ENCODE measurements at places on chromosomes 1 and 21.

DNA sequence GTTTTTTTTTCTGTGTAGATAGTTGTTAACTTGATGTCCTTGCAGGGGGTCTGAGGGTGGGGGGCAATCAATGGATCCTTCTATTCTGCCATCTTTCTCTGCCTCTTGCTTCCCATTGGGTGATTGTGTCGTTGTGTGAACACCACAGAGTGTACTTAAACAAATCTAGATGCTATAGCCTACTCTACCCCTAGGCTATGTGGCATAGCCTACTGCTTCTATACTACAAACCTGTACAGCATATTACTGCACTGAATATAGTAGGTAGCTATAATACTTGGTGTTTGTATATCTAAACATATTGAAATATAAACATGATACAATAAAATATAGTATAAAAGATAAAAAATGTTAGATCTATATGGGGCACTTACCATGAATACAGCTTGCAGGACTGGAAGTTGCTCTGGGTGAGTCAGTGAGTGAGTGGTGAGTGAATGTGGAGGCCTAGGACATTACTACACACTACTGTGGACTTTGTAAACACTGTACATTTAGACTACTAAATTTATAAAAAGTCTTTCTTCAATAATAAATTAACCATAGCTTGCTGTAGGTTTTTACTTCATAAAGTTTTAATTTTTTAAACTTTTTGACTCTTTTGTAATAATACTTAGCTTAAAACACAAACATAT lies 105.4 kb downstream of the CENPF start:
- DNase-seq, result no peak

DNA sequence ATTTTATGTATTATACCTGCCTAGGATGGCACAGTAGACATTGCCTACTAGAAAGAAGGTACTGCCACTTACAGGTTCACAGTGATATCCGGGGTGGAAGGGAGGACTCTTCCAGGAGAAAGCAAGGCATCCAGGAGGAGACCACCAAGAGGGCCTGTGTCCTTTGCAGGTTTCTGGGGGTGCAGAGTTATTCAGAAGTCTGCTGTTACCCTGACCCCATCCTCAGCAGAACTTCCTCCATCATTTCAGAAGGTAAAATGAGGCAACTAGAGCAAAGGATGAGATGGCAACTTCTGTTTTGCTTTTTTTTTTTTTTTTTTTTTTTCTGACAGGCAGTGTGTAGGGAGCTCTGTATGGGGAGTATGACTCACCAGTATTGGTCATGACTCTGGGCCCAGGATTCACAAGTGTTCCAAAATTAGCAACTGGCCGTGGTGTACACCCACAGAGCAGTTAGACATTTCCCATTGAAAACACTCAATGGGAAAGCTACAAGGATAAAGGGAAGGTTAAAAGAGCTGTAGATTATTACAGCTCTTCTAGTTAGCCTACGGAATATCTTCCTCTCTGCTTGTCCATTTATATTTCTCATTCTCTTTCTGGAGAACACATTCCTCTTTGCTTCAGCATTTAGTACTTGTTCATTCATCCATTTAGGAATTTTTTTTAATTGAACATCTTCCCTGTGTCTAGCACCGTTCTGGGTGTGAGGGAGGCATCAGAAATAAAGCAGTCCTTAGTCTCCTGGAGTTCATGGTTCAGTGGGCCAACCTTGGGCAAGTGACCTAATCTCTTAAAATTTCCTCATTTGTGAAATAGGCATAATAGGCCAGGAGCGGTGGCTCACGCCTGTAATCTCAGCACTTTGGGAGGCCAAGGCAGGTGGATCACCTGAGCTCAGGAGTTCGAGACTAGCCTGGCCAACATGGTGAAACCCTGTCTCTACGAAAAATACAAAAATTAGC lies 50.5 kb upstream of the PPP2R5A start:
- DNase-seq, result no peak

DNA sequence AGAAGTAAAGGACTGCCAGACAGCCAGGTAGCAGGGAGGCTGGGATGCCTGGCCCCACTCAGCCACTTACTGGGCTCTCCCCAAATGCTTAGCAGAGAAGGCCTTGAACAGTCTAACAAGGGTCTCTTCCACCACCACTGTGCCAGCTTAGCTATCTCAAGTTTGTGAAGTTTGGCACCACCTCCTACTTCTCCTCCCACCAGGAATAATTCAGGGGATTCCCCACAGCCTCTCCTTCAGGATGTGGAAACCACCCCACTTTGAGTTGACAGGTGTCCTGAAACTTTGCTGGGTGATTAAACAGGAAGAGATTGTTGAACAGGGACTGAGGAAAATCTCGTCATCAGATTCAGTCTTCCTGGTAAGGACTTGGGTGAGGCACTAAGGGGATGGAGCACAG lies 59.4 kb upstream of the ATP1B1 start:
- DNase-seq, result no peak

GRCh38 chr21:44086636-44087425 lies 20.4 kb upstream of the PWP2 start:
- DNase-seq, result no peak

DNA sequence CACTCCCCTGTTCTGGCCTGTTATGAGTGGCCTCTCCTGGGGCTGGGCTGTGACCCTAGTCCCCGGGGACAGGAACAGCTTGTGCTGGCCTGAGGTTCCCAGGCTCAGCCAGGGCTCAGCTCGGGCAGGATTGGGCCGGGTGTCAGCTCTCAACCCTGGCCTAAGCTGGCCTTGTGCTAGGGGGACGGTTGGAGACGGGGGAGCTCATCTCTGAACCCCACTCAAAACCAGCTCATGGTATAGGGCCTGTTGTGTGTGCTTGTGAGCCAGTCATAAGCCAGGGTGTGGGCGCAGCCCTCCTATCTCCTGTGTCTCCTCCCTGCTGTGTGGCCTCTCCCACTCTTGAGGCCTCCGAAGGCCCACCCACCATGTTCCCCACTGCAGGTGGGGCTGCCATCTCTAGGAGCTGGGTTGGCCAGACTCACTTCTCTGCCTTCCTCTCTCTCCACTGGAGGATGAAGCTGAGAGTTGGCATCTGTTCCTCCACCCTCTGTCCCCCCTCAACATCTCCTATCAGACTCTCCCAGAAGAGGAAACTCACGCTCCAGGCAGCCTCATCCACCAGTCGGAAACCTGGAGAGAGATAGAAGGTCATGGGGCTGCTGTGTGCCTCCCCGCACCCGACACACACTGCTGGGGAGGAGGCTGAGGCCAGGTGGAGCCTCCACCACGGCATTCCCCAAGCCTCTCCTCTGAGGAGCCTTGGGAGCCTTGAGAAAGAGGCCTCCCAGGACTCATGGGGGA lies 1.4 kb downstream of the PEAR1 start:
- DNase-seq, result no peak

DNA sequence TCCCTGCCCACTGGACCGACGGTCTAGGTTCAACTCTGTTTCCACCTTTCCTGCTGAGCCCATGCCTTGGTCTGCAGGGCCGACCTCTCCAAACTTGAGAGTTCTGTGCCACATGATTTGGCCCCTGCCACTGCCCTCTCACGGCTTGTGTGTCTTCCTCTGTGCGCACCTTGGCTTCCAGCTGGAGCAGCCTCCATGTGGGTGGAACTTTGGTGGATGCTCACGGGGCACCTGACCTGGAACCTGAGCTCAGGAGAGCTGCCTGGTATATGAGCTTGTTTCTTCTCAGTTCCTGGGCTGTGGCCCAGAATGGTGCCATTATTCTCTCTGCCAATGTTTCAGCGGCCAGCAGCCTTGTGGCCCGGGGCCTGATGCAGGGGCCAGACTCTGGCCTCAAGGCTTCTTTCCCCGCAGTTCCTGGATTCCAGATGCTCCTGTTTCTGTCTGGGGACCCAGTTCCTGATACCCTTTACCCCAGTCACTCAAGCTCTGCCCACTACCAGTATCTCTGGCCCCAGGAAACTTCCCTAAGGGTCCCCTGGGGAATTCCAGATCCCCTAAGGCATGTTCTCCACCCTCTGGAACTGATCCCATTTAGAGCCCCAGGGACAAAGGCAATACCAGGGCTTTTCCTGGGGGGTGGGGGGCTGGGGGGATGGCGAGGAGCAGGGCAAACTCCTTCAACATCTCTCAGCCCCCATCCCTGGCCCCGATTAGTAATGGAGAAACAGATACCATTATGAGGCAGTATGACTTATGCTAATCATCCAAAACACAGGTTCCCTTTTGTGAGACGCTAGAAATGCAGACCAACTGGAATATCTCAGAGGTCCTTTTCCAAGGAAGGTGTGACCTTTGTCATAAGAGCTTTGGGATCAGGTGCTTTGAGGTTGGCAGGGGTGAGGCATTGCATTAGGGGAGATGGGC lies 11.1 kb downstream of the QSOX1 start:
- no peak for DNase-seq

DNA sequence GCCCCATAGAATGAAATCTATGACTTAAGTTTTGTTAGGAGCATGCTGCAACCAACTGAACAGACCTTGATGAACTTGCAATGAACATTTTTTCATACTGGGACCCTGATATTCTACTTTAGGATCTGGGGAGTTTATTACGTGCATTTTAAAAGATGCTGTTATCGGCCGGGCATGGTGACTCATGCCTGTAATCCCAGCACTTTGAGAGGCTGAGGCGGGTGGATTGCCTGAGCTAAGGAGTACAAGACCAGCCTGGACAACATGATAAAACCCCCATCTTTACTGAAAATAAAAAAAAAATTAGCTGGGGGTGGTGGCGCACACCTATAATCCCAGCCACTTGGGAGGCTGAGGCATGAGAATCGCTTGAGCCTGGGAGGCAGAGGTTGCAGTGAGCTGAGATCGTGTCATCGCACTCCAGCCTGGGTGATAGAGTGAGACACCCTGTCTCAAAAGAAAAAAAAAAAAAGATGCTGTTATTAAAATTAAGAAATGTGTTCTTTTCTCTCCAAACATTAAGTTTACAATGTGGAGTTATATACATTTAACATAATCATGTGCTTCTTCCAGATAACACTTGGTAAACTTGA lies 7.1 kb downstream of the MPZL1 start:
- DNase-seq, result no peak

- no peak for DNase-seq
Observed at GRCh38 chr1:208209286-208209685, 34.9 kb downstream of the PLXNA2 start.

DNA sequence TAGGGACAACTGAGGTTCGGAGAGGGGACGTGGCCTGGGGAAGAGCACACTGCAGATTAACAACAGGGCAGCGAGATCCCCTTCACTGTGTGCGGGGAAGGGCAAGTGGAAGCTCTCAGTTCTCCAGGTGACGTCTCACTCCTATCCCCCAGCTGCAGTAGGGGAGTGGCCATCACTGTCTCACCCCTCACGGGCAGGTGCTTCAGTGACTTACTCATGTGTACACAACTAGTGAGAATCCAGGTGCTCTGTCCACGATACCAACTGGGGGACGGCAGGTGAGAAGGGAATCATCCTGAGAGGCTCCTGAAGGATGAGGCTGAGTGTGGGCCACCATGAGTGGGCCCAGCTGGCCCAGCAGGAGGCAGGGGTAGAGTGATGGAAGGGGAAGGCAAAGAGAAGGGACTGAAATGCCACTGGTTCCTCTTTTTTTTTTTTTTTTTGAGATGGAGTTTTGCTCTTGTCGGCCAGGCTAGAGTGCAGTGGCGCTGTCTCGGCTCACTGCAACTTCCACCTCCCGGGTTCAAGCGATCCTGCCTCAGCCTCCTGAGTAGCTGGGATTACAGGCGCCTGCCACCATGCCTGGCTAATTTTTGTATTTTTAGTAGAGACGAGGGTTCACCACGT lies 25.9 kb downstream of the RHBG start:
- DNase-seq, result no peak

DNA sequence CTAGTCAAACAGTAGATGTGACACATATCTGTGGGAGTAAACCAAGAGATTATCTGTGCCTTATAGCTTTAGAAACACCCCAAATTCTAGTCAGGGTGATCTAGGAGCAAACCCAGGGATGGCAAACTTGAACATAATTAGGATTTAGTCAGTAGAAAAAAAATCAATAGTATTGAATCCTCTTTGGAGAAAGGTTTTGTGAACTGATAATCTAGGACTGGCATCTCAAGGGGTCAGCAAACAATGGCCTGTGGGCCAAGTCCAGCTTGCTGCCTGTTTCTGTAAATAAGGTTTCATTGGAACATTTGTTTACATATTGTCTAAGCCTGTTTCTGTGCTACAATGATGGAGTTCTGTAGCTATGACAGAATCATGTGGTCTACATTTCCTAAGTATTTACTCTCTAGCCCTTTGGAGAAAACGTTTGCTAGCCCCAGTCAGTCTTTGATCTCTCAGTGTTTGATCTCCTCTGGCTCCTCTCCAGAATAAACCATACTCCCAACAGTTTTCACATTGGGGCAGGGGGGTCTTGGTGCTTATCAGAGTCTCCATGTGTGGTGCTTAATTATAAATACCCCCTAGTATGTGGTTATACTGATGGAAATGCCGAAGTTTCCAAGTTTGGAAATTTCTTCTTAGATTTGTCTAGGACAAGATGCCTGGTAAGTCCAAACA lies 385.8 kb downstream of the NTNG1 start:
- no peak for DNase-seq

- no peak for DNase-seq
Observed at GRCh38 chr1:184085667-184086066, 34.1 kb downstream of the TSEN15 start.

- no peak for DNase-seq
Observed at GRCh38 chr1:36107394-36107793, 17.6 kb downstream of the COL8A2 start.

DNA sequence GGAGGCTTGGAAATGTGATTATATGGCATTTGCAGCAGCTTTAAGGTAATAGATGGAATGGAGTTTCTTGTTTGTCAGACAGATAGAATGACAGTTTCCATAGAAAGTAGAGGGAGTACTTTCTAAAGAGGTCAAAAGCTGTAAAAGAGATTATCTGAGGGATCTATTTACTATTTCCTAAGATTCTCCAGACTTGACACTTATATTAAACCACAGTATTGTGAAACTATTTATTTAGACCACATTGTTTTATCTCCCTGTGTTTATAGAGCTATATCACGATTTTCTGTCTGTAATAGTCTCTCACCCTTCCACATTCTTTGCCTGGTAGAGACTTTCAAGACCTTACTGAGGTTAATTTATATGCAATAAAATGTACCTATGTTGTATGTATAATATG lies 66.7 kb downstream of the MAN1A2 start:
- no peak for DNase-seq

- no peak for DNase-seq
Observed at GRCh38 chr1:25994402-25995150, 3.3 kb downstream of the PAFAH2 start.

DNA sequence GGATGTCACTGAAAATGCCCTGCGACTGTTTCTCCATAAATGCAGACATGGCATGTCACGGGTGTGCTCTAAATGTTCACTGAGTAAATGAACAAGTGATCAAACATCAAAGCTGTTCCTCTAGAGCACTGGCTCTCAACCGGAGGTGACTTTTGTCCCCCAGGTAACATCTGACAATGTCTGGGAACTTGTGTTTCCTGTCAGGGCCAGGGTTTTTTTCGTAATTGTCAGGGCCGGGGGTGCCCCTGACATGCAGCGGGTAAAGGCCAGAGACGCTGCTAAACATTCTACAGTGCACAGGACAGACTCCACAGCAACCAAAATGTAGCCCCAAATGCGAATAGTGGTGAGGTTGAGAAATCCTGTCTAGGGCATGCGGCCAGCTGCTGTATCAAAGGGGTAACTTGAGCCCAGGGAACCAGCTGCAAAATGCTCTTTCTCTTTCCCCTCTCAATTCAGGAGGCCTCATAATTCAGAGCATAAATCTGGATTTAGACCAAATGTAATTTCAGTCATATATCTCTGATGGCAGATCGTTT lies 2.0 kb downstream of the ALDH4A1 start:
- DNase-seq, result no peak

Data from stimulated activated CD8-positive, alpha-beta memory T cell treated with anti-CD3 and anti-CD28 coated beads, Interleukin-2, amount 100 ng/mL, for 1 hour (primary cell).